ENCODE measurements at places on chromosomes 13 and 19.

DNA sequence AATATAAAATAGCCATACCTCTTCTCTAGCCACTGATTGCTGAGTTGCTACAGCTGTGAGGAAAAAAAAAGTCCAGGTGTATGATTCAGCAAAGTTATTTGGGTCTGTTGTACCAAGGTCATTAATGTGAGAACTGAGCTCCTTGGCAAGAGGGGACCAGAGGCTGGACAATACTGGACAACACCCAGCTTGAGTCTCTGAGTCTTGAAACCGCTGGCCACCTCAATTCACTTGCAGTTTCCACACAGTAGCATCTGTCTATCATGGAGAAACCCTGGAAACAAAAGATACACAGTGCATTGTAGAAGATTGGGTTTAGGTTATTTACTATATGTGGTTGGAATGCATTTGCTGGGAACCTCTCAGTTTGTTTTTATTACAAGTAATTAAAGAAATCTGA is 60.4 kb downstream of the WDFY2 start:
- H3K4me1 ChIP-seq = peaks cover 34% of the 10 kb centered on the region
- DNase-seq = no peak
- H3K4me3 ChIP-seq = no peak overlapping the region
- H3K27ac ChIP-seq = peak overlapping the region; percentile 82
- H3K27me3 ChIP-seq = no peaks in the 10 kb centered on the region
- H3K36me3 ChIP-seq = no peaks in the 10 kb centered on the region

GRCh38 chr13:43986421-43986981 is 106.8 kb downstream of the LACC1 start:
- H3K4me3 ChIP-seq = no peak overlapping the region
- H3K27me3 ChIP-seq = no peaks in the 10 kb centered on the region
- no peaks in the 10 kb centered on the region for H3K4me1 ChIP-seq
- no peak for DNase-seq
- no peaks in the 10 kb centered on the region for H3K36me3 ChIP-seq
- no peak overlapping the region for H3K27ac ChIP-seq

DNA sequence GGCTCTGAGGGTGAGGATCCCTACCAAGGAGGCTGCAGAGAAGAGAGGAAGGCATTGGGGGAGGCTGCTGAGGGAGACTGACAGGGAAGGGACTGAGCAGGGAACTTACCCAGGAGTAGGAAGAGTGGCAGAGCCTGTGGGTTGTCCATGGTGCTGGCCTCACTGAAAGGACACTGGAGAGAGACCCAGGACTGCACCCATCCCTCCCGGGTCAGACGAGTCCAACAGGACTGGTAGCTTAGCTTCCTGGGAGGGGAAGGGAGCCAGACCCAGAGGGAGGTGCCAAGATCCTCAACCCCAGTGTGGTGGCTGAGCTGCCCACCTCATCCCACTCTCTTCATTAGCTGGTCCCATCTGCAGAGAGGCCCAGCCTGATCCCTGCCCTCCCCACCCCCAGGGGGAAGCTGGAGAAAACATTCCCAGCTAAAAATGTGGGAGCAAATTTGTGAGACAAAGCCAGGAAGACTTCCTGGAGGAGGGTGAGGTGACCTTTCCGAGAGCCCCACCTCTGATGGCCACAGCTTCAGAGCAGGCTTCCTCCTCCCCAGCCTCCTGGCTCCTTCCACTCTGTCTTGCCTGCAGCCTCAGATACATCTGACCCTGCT is at the start of gene VSIG10L:
Gene VSIG10L, minus strand, starts transcription at position 164 of the 605 bp plus-strand sequence. Its CDS starts 15 bp downstream, at position 149.
- H3K4me3 ChIP-seq = no peak within 1 kb of the TSS
- H3K27ac ChIP-seq = no peak within 1 kb of the TSS
- H3K27me3 ChIP-seq = no peaks in the 10 kb centered on the region
- no peak for DNase-seq
- no peaks in the 10 kb centered on the region for H3K36me3 ChIP-seq

DNA sequence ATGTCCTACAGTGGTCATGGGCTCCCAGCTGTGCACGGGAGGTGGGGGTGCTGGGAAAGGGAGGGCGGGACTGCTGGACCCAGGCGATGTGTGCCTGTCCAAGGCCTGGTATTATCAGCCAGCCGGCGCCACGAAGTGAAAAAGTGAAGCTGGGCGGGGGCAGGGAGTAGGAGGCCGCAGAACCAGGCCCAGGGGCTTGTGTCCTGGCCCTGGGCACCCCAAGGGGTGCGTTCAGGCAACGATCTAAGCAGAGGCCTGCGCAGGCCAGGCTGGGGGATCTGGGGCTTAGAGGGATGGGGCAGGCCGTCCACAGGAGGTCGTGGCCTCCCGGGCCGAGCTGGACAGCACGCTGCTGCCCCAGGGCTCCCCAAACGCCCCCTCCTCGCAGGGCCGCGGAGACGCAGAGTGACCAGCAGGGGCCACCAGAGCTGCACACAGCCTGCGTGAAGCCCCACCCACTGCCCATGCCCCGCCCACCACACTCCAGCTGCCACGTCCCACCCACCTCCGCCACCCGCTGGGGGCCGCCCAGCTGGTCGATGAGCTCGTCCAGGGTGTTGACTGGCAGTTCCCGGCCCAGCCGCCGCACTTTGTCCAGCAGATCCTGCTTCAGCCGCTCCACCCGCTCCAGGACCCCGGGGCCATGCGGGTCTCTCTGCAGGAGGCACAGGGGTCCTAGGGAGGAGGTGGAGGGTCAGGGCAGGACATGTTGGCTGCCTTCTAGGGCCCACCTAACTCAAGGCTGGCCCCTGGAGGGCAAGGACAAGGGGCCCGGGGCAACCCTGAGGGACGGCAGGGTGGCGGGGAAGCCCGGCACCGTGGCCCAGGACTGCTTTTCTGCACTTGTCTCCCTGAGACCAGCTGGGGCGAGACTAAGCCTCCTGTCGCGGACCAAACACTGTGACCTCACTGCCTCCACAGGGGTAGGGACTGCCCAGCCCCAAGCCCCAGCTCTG is 9.5 kb downstream of the GPX4 start:
- peaks cover 29% of the 10 kb centered on the region for H3K4me1 ChIP-seq
- H3K4me3 ChIP-seq = no peak overlapping the region
- no peaks in the 10 kb centered on the region for H3K27me3 ChIP-seq
- H3K36me3 ChIP-seq = no peaks in the 10 kb centered on the region
- H3K27ac ChIP-seq = peak overlapping the region; percentile 78
- no peak for DNase-seq

DNA sequence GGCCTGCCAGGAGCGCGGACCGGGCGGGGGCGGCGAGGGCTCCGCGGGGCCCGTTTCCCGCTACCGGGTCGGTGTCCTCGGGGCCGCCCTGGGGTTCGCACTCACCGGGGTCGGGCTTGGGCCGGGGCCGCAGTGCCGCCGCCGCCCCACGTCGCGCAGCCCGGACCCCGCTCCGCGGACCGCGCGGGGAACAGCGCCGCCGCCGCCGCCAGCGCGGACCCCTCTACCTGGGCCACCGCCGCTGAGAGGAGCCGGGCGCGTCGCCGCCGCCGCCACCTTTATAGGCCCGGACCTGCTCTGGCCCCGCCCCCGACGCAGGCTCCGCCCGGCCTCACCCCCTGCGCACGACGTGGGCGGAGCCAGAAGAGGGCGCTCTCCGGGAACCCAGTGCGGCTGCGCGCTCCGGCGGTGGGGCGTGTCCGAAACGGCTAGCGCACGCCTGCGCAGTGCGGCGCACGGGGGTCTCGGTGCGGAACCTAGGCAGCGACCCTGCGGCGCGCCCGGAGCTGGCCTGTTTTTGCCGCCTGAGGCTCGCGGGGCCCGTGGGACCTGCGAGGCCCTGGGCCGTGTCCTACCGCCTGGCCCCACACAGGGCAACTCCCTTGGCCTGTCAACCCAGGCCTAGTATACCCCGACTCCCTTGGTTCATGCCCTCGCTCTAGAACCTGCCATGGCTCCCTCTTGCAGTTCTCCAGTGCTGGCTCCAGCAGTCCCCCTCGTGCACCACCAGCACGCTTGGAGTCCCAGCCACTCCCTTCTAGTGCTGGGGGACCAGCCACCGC is at the start of gene MKNK2:
Gene MKNK2, minus strand, starts transcription at position 254 of the 782 bp plus-strand sequence. CDS start 393 bp downstream, outside the sequence.
- DNase-seq = no peak
- peaks cover 50% of the 10 kb centered on the region for H3K4me1 ChIP-seq
- H3K36me3 ChIP-seq = peaks cover 6% of the 10 kb centered on the region
- H3K27ac ChIP-seq = peak within 1 kb of the TSS; percentile 90

- peak overlapping the region; percentile 48 for H3K27ac ChIP-seq
- no peak for DNase-seq
- no peaks in the 10 kb centered on the region for H3K4me1 ChIP-seq
- H3K36me3 ChIP-seq = no peaks in the 10 kb centered on the region
- H3K27me3 ChIP-seq = no peaks in the 10 kb centered on the region
Observed at GRCh38 chr13:50255639-50256038, 240.4 kb downstream of the KCNRG start.

DNA sequence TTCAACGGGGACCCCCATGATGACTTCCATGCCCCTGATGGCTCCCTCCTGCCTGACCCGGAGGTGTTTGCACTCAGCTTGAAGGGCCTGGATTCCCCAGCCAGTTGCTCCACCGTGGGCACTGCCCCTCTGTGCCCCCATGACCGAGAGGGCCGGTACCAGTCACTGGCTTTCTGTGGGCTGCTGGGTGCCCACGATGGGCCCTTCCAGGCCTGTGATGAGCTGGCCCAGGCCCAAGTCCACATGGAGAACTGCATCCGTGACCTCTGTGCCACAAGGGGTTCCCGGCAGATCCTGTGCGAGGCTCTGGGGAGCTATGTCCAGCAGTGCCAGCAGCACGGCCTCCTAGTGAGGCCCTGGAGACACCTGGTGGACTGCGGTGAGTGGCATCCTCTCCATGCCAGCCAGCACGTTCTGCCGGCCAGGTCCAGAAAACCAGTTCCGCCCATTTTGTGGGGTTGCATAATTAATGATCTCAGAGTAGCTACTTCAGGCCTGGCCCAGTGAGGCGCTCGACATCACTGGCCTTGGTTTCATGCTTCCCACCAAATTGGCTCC is 34.9 kb upstream of the FXYD3 start:
- H3K4me3 ChIP-seq = no peak overlapping the region
- no peaks in the 10 kb centered on the region for H3K27me3 ChIP-seq
- H3K36me3 ChIP-seq = no peaks in the 10 kb centered on the region
- H3K4me1 ChIP-seq = no peaks in the 10 kb centered on the region
- H3K27ac ChIP-seq = no peak overlapping the region
- DNase-seq = no peak

- H3K27ac ChIP-seq = no peak overlapping the region
- H3K4me1 ChIP-seq = no peaks in the 10 kb centered on the region
- H3K27me3 ChIP-seq = no peaks in the 10 kb centered on the region
Observed at GRCh38 chr19:15253513-15253912, 21.3 kb upstream of the EPHX3 start.

DNA sequence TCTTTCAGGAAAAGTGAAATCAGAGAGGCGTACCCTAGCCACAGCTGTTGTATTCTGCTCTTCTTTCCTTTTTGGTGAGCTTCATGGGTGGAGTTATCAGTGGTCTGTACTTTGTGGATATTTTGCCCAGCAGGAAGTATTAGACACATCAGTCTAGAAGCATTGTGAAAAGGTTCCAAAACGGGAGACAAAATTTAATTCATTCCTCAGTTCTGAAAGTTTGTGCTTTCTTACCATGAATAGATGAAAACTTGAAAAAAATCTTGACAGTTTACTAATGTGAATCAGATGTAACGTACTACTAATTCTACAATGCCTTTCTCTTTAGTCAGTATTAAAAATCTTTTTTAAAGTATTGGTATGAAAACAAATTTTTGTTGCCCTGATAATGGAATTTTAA is 116.8 kb downstream of the DNAJC3 start:
- H3K36me3 ChIP-seq = no peaks in the 10 kb centered on the region
- no peaks in the 10 kb centered on the region for H3K4me1 ChIP-seq
- no peak for DNase-seq
- no peaks in the 10 kb centered on the region for H3K27me3 ChIP-seq

DNA sequence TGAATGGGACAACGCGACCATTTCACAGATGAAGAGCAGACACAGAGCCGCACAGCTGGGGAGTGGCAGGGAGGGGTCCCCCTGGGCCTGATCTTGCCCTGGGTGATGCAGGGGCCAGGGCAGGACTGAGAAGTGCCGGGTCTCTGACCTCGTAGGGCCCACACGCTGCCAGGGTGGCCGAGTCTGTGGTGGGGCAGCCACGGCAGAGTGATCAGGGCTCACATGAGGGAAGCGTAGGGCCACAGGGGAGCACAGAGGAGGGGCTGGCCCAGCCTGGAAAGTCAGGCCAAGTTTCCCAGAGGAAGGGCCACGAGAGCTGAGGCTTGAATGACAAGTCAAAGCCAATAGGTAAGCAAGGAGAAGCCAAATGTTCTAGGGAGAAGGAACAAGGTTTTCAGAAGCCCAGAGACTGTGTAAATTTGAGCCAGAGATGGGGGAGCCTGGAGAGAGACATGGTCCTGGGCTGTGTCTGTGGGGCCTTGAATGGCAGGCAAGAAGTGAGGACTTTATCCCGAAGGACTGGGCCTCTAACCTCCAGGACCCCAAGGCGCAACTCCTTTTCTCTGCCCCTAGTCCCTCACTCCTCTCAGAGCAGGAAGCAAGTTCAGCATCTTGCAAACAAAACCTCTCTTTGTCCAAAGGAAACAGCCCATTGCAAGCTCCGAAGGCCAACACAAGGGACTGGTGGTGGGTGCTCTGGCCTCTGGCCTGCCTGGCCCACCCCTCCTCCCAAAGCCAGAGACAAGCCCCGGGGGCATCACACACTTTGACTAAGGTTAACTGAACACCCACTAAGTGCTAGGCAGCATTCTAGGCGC is 31.7 kb upstream of the FXYD3 start:
- H3K4me1 ChIP-seq = no peaks in the 10 kb centered on the region
- H3K36me3 ChIP-seq = no peaks in the 10 kb centered on the region
- no peaks in the 10 kb centered on the region for H3K27me3 ChIP-seq
- no peak for DNase-seq
- H3K4me3 ChIP-seq = no peak overlapping the region

GRCh38 chr13:44758630-44759383 is 182.7 kb upstream of the TSC22D1 start:
- no peaks in the 10 kb centered on the region for H3K4me1 ChIP-seq
- no peak overlapping the region for H3K27ac ChIP-seq
- no peak for DNase-seq
- H3K4me3 ChIP-seq = no peak overlapping the region

DNA sequence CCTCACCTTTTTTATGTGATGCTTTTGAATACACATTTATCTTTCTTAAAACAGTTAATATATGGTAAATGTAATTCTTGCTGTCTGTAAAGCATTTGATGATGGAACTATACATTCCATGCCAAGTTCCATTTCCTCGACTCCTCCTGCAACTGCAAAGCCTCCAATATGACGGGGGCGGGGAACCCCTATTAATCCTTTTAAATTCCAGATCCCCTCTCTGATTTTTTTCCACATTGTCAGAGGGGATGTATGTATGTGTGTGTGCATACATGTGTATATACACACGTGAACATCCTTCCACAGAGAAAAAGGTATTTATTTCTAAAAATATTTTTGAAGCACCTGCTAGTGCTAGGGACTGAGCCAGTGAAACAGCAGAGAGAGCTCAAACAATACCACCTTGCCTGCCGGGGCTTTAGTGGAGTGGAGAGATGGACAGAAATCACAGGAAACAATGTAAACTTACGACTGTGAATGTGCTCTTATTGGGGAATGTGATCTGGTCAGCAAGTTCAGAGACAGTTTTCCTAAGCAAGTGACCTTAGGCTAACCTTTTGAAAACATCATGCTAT is 25.3 kb upstream of the MAB21L1 start:
- H3K27me3 ChIP-seq = no peaks in the 10 kb centered on the region
- H3K4me3 ChIP-seq = no peak overlapping the region
- no peaks in the 10 kb centered on the region for H3K4me1 ChIP-seq
- DNase-seq = no peak
- H3K27ac ChIP-seq = no peak overlapping the region
- no peaks in the 10 kb centered on the region for H3K36me3 ChIP-seq

GRCh38 chr13:45974500-45974899 is 78.0 kb downstream of the ZC3H13 start:
- 0 out of 2 replicates have a peak, but pooled peaks cover under 1% of the 10 kb centered on the region for H3K36me3 ChIP-seq
- no peaks in the 10 kb centered on the region for H3K27me3 ChIP-seq
- no peak for DNase-seq
- no peaks in the 10 kb centered on the region for H3K4me1 ChIP-seq
- H3K27ac ChIP-seq = no peak overlapping the region

Measured in Panc1 (cell line).